ENCODE measurements at places on chromosomes 12 and 14.

DNA sequence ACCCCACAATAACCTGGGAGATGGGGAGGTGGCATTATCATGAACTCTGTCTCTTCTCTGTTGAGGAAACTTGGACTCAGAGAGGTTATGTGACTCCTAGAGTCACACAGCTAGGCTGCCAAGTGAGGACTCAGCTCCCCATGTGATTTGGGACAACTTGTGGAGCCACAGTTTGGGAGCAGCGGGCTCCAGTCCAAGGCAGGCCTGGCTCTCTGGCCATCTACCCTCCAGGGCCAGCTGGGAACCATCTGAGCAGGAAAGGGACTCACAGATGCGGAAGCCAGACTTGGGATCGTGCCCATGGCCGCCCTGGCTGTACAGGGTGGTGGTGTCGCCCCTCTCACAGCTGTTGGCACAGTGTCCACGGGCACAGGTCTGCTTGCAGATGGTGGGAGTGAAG, 59.1 kb downstream of the ISCA2 start:
- no peak for DNase-seq

GRCh38 chr12:77314378-77315052, 249.1 kb upstream of the E2F7 start:
- DNase-seq, result no peak

DNA sequence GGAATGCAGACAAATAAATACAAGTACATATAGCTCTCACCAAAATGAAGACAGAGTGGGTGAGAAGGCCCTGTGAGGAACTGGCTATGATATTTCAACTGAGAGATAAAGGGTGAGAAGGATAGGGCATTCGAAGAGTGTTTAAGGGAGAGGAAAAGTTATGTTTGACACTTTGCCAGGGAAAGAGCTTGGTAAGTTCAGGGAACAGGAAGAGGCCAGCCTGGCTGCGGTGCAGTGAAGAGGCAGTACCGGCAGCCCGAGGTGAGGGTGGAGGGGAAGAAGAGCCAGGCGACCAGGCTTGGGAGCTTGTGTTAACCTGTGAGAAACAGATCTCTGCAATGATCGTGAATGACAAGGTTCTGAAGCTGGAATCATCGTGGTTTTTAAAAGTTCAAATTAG, 84.7 kb upstream of the RFX4 start:
- DNase-seq, result no peak

GRCh38 chr14:76997257-76997970, 31.1 kb downstream of the IRF2BPL start:
- no peak for DNase-seq

GRCh38 chr12:107570721-107571120, 114.9 kb upstream of the PWP1 start:
- DNase-seq, result no peak

DNA sequence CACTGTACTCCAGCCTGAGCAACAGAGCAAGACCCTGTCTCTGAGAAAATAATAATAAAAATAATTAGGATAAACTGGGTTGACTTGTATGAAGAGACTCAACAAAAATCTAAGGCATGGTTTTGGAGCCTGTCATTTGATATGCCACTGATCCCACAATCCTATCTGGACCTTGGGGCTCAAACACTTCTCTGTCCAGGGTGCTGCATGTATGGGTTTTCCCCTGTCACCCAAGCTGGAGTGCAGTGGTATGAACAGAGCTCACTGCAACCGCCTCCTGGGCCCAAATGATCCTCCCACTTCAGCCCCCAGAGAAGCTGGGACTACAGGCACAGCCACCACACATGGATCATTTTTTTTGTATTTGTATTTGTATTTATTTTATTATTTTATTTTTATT, 5.3 kb upstream of the VSIG10 start:
- DNase-seq, result no peak

GRCh38 chr12:50258167-50258551, 25.2 kb downstream of the LIMA1 start:
- DNase-seq, result no peak

- DNase-seq, result no peak
Measured at GRCh38 chr12:104420868-104421267, 35.9 kb upstream of the CHST11 start.

GRCh38 chr12:71269281-71269598, 111.4 kb upstream of the TSPAN8 start:
- DNase-seq, result no peak

GRCh38 chr12:77837876-77838291, 7.2 kb downstream of the NAV3 start:
- DNase-seq, result no peak

- peak; percentile 23 for DNase-seq
Measured at GRCh38 chr14:105281371-105282097, 19.3 kb downstream of the BRF1 start.

DNA sequence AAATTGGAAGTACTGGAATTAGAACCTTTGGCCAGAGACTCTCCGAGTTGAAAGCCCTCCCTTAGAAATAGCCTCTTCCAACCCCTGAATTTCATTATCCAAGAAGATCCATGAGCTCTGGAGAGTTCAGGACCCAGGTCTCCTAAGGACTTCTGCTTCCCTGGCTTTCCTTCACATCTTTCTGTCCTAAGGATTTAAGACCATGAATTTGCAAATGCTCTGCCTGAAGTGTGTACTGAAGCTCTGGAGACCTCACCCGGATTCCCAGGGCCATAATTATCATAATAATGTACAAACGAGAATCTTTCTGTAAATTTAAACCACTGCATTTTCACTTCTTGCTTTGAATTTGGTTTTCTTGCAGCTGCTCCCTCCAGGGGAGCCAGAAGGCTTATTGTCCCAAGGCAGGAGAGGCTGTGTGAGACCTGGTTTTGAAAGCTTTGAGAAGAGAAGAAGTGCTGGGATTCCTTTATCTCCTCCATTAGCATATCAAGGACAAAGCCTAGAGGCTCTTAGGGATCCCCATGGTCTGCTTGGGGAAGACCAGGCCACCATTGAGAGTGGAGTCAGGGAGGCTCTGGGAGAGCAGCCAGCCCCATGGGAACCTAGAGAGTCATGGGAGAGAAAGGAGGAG, 41.1 kb downstream of the GLRX5 start:
- no peak for DNase-seq

DNA sequence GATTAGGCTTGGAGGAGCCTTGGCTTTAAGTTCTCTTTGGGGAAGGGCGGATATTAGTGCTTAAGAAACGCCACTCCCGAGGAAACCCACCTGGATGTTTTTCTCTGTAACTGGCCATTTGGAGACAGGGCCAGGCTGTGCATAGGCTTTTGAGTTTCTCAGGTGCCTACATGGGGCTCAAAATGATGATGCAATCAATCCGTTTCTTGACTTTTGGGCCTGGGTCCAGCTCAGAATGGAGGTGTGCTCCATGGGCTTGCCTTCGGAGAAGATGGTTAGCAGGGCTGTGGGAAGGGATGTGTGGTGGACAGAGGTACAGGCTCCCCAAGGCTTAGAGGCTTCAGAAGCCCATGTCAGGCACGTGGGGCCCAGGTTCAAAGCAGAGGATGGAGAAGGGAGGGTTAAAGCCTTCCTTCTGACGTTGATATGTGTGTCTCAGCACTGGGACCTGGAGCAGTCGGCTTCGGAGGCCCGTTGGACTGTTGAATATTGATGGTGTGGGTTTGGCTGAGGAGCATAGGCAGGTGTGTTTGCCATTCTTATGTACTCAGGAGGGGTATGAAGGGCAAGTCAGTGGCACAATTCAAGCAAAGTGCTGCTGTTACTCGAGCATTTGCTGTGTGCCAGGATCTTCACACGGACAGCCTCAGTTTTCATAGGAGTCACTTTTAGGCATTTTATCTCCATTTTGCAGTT, 82.8 kb downstream of the SLC25A47 start:
- DNase-seq, result no peak

GRCh38 chr14:62956413-62956812, 88.8 kb downstream of the KCNH5 start:
- DNase-seq, result no peak

- DNase-seq, result no peak
Measured at GRCh38 chr12:81987371-81987770, 228.2 kb upstream of the PPFIA2 start.

DNA sequence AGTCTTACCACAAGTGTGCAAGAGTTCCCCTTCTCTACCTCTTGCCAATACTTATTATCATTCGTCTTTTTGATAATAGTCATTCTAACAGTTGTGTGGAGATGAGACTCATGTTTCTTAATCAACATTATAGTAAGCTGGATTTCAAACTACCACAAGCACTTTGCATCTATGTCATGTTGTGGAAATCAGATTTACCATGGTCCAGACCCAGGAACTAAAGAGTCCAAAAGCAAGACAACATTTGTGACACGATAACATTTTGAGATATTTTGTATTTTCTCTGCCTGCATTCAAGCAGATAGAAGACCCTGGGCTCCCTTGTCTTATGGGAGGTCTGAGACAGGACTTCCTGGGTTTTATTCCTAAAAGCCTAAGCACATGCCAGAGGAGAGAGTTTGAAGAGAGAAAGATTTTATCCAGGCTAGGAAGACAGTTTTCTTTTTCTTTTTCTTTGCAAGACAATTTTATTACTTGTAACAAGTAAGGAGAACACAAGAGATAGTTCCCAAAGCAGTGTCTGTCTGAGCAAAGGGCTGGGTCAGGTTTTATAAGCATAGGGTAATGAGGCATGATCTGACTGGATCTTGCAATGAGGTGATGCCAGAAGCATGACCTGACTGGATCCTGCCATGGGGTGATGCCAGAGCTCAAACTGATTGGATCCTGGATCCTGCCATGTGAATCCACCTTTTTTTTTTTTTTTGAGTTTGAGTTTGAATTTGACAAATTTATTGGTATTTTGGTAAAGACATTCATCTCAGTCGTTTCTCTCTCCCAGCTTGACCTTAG, 180.5 kb upstream of the HMGA2 start:
- no peak for DNase-seq

- no peak for DNase-seq
Measured at GRCh38 chr12:46580445-46580844, 207.9 kb upstream of the SLC38A2 start.

DNA sequence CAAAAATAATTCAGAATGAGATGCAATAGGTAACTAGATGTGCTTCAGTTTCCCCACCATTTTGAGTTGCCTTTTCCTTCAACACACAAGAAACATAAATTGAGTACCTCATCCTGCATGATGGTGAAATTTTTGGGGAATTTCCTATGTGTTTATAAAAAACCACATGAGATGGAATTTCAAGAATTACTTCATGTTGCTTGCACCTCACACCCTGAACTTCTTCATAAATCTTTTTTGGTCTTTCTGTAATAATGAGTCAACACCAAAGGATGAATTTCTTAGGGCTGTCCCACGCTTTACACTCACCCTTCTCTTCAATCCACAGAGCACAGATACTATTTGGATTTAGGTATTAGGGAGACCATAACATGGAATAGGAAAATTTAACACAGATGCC, 22.6 kb upstream of the LUM start:
- DNase-seq, result peak; percentile 90

GRCh38 chr12:63445224-63445880, 222.9 kb downstream of the DPY19L2 start:
- no peak for DNase-seq

- no peak for DNase-seq
Measured at GRCh38 chr12:12481631-12482030, 81.0 kb downstream of the DUSP16 start.

GRCh38 chr14:35351897-35352273, 52.7 kb downstream of the NFKBIA start:
- no peak for DNase-seq

DNA sequence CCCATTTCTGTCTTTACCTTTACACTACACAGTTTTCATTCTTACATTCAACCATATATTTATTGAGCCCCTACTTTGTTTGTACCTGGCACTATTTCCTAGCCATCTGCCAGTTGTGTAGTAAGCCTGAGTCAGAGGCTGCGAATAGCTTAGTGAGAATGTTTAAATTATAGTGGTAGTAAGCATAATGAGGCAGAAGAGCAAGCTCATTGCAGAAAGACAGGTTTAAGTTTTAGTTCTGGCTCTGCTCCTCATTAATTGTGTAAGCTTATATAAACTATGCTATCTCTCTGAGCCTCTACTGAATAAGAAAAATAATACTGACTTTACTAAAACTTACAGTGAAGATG, 123.5 kb downstream of the NAV3 start:
- DNase-seq, result no peak

DNA sequence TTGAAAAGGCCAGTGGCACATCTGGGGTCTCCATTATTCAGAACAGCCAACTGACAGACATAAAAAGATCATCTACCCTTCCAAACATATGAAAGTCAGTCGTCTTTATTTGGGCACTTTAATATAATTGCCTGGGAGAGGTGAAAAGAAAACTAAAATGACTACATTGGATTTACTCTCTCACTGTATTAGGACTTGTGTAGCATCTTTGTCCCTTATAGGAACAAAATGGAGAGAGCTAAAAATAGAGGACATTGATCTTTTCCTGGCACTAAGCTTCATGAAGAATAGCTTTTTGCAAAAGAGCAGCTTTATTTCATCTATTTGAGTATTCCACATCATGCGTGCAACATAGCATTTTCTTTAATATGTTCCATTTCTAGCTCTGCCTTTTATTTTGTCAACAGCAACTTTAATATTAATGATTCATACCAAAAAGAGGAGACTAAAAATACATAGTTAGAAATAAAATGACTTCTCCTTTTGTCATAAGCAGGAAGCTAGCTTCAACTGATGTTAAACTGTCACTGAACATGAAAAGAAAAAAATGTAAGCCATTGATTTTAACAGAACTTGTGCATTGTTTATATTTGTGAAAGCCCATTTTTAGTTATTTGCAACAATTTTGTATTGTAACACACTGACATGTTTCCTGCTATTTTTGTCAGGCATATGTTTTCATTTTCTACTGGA, 254.6 kb downstream of the SEC23A start:
- no peak for DNase-seq

DNA sequence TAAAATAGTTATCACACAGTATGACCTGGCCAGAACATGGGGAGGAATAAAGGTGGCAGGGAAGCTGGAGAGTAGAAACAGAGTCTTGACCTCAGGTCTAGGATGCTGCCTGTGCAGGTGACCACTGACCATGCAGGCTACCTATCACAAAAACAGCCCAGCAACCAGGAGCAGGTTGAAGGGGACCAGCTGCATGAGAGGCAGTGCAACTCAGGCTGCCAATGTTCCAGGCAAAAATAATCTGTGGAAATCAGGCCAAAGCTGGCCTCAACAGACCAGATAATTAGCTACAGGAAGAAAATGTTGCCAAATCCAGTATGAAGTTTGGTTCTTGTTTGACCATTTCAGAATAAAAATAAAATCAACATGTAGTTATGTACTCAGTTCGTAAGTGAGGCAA, 72.6 kb downstream of the PDE6H start:
- no peak for DNase-seq

DNA sequence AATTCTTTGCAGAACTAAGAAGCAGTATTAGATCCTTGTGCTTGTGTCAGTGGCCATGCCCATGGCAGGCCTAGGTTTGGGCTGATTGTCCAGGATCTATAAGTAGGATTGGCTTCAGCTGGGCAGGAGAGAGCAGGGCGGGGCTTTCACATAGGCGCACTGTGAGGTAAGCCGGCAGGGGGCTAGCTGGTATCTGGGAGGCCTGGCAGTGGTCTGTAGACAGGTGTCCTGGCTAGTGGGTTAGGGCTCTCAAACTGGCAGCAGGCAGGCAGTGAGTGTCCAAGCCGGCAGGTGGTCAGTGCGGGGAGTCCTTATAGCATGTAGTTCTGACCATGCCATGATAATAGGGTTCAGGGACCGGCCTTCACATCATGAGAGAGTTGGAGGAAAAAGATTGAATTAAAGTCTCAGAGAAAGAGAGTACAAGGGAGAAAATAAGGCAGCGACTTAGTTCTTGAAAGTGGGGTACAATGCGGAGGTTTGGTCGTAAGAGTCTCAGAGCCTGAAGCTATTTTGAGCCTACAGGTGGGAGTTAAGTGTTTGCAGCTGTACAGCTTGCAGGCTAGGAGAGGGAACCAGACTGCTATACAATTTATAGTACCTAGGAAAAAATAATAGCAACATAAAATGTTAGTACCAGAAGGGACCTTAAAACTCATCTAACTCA, 137.4 kb downstream of the TPH2 start:
- no peak for DNase-seq

- DNase-seq, result no peak
Measured at GRCh38 chr14:72243309-72244293, 311.4 kb downstream of the RGS6 start.

All from AG04449 (cell line).